ENCODE measurements at places on chromosomes 5 and 9. TPM values are rescaled to one million over a fixed set of nuclear protein-coding genes. Genes with fewer than 3 reads are reported as not detected.

Gene BHMT2
- total RNA-seq = not detected

Gene TMEM174
- total RNA-seq = not detected

Gene FOXD4L3
- total RNA-seq = not detected

Gene DNAI1
- not detected for total RNA-seq

Gene SV2C
- total RNA-seq = not detected

Gene RMI1
- total RNA-seq = 29.3 TPM

Gene RAI14
- total RNA-seq = 3.9 TPM

Gene GABRG2
- total RNA-seq = not detected

Gene PDE6A
- not detected for total RNA-seq

Gene PTPDC1
- total RNA-seq = 5.7 TPM

Gene PCDHB5
- total RNA-seq = not detected

Gene SCGB3A2
- not detected for total RNA-seq

Gene ZBTB5
- total RNA-seq = 7.9 TPM

Gene NRG2
- total RNA-seq = 0.24 TPM

Gene TMC1
- total RNA-seq = not detected

Gene SPATA31E1
- not detected for total RNA-seq

Gene FCN1
- 2.3 TPM for total RNA-seq

Gene TIMD4
- 0.60 TPM for total RNA-seq

Gene ROR2
- not detected for total RNA-seq

Gene STPG3
- 0.27 TPM for total RNA-seq

Gene C7
- total RNA-seq = not detected

Gene LHX2
- total RNA-seq = not detected

Gene PCDHA1
- total RNA-seq = not detected

Gene PHYHD1
- total RNA-seq = 0.20 TPM

Gene FLT4
- total RNA-seq = 6.0 TPM

Gene TNIP1
- 213 TPM for total RNA-seq

Gene TAF1L
- total RNA-seq = not detected

Gene IPO11
- total RNA-seq = 74.7 TPM

Gene SLC23A1
- 0.33 TPM for total RNA-seq

Gene FOXD4L4
- 0.27 TPM for total RNA-seq

Gene CTXN3
- not detected for total RNA-seq

Gene GABRA6
- total RNA-seq = not detected

Gene TEX48
- total RNA-seq = 0.86 TPM

Gene PCDHGA3
- total RNA-seq = not detected

Gene EEIG1
- total RNA-seq = 93.3 TPM

Gene FAM193B
- total RNA-seq = 76.6 TPM

Gene IFNA21
- total RNA-seq = not detected

Gene SLC6A19
- total RNA-seq = not detected

Gene LRRC14B
- not detected for total RNA-seq

Gene FOXD4L5
- total RNA-seq = not detected

Gene NUP214
- 69.5 TPM for total RNA-seq

Gene TOR4A
- total RNA-seq = 3.3 TPM

Gene CDKN2A
- total RNA-seq = 4.1 TPM

Gene TLE1
- total RNA-seq = 0.33 TPM

Gene LCN9
- total RNA-seq = not detected

Gene EIF4E1B
- not detected for total RNA-seq

Gene SEC24A
- total RNA-seq = 21.2 TPM

Gene FAM120AOS
- total RNA-seq = 42.7 TPM

Gene NUP188
- 144 TPM for total RNA-seq

Gene PCA3
- total RNA-seq = not detected

Gene BRINP1
- total RNA-seq = not detected
